ENCODE measurements at places on chromosomes 1 and 21.

DNA sequence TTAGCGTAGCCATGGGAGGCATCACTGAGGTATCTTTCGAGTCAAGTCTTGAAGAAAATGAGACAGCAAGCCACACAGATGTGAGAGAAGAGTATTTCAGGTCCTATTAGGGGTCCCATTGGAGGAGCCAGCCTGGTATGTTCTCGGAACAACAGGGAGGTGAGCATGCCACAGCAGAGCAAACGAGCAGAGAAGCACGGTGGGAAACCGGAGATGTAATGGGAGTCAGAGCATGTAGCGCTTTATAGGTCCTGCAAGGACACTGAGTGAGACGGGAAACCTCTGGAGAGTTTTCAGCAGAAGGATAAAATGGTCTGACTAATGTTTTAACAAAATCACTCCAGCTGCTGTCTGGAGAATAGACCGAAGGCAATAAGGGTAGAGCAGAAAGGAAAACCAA is 15.9 kb downstream of the H3-3A start:
- no peak for DNase-seq

DNA sequence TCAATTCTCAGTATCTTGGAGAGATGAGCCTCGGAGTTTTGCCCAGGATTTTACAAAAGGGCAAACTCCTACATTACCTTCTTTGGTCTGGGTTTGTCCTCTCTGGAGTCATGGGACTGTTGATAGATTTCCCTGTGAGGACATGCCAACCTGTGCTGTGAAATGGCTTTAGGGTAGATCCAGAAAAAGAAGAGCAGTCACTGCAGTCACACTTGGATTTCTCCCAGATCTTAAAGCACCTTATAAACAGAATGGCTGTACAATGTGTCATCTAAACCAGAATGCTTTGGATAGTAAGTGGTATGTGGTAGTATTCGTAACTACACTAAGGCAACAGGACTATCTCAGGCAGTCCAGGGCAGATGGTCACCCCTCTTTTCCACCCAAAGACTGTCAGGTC is 1.9 kb upstream of the CSRP1 start:
- DNase-seq: no peak

- DNase-seq: no peak
Measured at GRCh38 chr1:34640654-34641401, 114.0 kb upstream of the GJB5 start.

GRCh38 chr1:43789604-43790550 is 82.5 kb downstream of the ST3GAL3 start:
- DNase-seq: no peak

DNA sequence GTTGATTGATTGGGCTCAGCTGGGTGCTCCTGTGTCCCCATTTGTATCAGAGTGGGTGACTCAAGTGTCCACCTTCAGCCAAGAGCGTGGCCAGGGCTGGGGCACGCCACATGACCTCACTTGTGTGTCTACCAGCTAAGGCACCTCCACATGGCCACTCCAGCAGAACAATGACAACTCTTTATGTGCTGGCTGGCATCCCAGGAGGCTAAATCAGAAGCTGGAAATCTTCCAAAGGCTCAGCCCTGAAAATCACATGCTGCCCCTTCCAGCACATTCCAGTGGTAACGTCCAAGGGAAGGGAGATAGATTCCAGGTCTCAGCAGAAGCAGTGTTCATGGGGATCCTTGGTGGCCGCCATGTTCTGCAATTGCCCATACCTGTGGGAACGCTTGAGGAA is 585.5 kb downstream of the AJAP1 start:
- no peak for DNase-seq

DNA sequence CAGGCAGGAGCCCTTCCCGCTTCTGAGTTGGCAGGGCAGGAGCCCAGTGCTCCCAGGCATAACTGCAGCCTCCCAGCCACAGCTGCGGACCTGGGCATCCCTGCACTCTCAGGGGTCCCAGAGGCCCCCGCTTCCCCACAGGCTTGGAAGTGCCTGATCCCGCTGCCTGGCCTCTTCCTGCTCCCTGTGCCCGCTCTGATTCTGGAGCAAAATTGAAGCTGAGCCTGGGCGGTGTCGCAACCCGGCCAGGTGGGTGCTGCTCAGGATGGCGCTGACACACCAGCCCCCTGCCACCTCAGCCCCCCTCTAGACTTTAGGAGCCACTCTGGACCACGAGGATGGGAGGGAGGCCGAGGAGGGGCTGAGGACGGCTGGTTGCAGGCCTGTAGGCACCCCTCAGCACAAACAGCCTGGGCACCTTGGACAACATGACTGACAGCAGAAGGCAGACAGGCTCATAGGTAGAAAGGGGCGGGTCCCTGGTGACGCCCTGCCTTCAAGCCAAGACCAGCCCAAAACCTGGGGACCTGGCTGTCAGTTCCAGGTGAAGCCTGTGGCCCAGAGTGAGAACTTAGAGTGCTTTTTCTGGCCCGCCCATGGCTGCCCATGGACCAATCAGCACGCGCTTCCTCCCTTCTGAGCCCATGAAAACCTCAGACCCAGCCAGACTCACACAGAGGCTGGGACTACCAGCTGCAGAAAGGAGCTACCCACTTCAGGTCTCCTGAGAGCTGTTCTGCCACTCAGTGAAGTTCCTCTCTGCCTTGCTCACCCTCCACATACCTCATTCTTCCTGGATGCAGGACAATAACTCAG is 7.2 kb downstream of the HLCS start:
- DNase-seq: no peak

GRCh38 chr1:151828921-151829320 is 2.7 kb downstream of the RORC start:
- DNase-seq: no peak

DNA sequence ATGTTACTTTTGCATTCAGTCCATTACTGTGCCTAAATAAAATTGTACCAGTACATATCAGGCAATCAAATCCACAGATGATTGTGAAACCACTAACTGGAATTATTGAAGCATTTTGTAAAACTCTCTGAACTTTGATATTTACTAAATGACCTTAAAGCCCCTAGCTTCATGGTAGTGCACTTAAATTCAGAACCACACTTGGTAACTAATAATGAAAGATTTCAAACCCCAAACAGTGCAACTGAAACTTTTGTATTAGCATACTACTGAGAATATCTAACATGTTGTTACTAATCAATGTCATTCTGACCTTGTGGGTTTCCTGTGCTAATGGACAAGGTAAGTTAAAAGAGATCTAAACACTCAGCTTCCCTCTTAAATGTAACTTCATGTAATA is at the start of gene CFHR3:
CFHR3 (plus strand) TSS at position 238 of the 400 bp plus-strand sequence; CDS start at position 285, 47 bp downstream.
- no peak for DNase-seq
